ENCODE measurements at places on chromosomes 16 and 17. TPM values are rescaled to one million over a fixed set of nuclear protein-coding genes. Genes with fewer than 3 reads are reported as not detected.

TRAPPC1 gene
- polyA plus RNA-seq, result 78.4 TPM

DNA sequence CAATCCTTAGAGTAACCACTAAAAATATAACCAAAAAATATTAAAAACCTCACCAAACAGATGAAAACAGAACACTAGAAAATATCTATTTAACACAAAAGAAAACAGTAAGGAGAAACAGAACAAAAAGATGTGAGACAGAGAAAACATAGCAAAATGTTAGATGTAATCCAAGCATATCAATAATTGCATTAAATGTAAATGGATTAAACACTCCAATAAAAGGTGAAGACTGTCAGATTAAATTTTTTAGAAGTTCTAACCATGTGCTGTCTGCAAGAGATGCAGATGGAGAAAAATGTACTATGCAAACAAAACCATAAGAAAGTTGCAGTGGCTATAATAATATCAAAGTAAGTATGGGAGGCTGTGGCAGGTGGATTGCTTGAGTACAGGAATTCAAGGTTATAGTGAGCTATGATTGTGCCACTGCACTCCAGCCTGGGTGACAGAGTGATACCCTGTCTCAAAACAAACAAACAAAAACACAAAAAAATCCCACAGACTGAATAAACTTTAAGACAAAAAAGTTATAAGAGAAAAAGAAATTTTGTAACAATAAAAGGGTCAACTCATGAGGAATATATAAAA lies 53.9 kb downstream of the ADCY9 start:
- DNase-seq, result no peak

GRCh38 chr17:45114117-45114932 lies 18.0 kb downstream of the PLCD3 start:
- DNase-seq, result peak; percentile 10

ADAMTS18 gene
- polyA plus RNA-seq, result not detected

ENPP7 gene
- polyA plus RNA-seq, result 0.04 TPM

DNA sequence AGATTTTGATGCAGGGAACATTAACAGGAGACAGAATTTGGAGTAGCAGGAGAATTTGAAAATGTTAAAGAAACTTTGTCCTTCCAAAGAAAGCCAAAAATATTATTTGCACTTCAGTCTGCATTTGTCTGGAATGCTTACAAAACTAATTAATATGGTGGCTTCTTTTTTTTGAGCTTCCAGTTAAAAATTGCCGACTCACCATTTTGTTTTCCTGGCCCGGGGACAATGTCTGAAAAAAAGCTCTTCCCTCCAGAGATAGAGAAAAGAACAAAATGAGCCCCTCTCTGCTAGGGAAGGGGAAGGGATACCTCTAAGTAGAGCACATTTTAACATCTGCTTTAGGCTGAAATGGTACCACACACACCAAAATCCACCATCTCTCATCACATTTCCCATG lies 360.8 kb downstream of the SOX9 start:
- no peak for DNase-seq

DNA sequence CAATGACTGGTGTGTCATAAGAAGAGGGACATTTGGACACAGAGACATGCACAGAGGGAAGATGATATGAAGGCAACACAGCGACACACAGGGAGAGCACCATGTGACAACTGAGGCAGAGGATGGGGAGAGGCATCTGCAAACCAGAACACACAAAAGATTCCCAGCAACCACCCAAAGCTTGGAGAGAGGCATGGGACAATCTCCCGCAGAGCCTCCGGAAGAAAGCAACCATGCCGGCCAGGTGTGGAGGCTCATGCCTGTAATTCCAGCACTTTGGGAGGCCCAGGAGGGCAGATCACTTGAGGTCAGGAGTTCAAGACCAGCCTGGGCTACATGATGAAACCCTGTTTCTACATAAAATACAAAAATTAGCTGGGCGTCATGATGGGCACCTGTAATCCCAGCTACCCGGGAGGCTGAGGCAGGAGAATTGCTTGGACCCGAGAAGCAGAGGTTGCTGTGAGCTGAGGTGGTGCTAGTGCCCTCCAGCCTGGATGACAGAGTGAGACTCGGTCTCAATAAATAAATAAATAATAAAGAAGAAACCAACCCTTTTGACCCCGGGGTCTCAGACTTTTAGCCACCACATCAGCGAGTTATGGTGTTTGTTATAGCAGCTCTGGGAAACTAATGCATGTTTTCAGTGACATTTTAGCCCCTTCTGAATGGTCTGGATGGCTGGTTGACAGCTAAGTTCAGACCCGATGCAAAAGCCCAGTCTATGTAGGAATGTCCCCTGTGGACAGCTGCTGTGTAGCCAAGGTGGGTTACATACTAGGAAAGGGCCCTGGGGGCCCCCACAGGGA lies 13.8 kb upstream of the PLCG2 start:
- no peak for DNase-seq

DNA sequence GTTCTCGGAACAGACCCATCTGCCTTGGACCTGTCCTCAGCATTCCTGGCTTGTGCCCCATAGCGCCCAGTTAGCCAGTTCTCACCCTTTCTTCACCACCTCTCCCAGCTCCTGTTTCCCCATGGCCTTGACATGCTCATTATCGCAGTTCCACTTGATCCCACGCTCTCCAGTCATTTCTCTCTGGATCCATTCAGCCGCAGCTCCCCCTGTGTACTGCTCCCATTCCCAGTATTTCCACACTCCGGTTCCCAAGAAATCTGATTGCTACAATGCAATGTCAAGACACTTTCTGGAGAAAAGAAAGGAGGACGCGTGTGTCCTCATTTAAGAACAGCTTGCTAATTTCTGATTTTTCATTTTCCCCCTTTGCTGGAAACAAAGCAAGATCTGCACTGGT lies 55.4 kb downstream of the TMEM186 start:
- no peak for DNase-seq

DNA sequence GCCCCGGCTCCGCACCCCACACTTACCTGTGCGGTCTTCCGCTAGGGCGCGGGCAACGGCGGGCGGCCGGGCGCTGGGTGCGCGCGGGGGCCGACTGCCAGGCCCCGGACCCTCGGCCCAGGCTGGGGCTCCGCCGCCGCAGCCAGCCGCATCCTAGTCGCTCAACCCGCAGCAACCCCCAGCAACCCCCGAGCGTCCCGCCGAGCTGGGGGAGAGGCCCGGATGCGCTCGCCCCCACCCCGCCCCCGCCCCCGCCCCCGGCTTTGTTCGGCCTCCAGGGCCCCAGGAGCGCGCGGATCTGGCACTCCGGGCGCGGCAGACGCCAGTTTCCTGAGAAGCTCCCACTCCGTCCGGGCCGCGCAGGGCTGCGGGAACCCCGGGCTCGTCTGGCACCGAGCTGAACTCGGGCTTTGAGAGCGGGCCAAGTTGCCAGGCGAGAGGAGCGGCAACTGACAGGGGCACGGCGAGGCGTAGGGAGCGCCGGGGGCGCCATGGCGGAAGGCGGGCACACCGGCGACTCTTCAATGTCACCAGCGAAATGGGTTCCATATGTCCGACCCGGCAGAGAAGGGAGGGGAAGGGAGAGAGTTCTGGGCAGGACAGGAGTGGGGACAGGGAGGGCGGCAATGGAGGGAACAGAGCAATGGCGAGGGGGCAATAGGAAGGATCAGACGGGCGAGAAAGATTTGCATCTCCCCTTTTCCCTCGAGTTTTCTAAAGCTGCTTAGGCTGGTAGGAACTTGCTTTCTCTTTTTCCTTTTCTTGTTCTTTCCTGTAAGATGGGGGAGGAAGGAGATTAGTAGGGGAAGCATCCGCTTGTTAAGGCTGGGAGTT lies 13.7 kb downstream of the HOXB4 start:
- no peak for DNase-seq

SLC13A2 gene
- not detected for polyA plus RNA-seq

- DNase-seq, result peak; percentile 70
These were observed 7.5 kb downstream of the EPOP start for GRCh38 chr17:38667099-38667786.

- DNase-seq, result no peak
These were observed 44.5 kb downstream of the ZNRF1 start for GRCh38 chr16:75043175-75043895.

DNA sequence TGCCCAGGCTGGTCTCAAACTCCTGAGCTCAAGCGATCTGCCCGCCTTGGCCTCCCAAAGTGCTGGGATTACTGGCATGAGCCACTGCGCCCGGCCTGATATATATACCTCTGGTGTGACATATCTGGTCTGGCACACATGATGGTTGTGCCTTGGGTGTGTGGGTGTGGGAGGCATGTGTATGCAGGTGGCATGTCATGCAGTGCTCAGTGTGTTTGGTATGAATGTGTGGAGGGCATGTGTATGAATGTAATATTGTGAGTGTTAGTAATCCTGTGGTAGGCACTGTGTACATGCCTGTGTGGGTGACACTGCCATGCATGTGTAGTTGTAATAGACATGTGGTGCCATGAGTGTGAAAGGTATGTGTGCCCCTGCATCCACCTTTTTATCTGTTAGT lies 179.3 kb upstream of the GOT2 start:
- no peak for DNase-seq

PLCG2 gene
- polyA plus RNA-seq, result 1.1 TPM

TBC1D3E gene
- polyA plus RNA-seq, result not detected

BEAN1 gene
- polyA plus RNA-seq, result 0.01 TPM

- no peak for DNase-seq
These were observed 25.2 kb downstream of the C16orf95 start for GRCh38 chr16:87291944-87292343.

DNA sequence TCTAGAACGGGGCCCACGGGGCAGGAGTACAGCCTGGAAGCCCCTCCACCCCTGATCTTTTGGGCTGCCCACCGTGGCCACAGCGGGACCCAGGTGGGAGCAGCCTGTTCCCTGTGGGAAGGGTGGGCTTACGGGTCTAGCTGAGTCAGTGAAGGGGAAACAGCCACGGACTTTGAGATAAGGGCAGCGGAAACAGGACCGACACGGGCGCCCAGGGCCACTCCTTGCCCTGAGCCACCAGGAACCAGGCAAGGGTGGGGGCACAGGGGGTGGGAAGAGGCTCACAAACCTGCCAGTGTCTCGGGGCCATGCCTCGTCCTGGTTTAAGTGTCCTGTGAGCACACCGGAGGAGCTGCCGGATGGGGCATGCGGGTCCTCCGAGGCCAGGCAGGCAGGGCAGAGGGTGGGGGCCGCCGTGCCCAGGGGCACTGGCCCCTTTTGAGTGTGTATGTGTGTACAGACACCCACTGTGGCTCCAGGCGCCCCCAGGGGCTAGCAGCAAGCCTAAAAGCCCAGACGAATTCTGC lies 47.6 kb upstream of the PVALEF start:
- no peak for DNase-seq

DNA sequence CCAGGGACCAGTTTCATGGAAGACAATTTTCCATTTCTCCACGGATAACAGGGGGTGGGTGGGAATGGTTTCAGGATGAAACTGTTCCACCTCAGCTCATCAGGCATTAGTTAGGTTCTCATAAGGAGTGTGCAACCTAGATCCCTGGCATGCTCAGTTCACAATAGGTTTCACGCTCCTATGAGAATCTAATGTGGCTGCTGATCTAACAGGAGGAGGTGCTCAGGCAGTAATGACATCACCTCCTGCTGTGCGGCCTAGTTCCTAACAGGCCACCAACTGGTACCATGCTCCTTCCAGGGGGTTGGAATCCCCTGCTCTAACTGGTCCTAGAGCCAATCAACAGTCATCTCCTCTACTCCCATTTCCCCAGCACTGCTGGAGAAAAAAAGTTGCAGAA lies 19.9 kb downstream of the TEX14 start:
- no peak for DNase-seq

- no peak for DNase-seq
These were observed 3.7 kb downstream of the NUBP2 start for GRCh38 chr16:1786242-1787055.

DNA sequence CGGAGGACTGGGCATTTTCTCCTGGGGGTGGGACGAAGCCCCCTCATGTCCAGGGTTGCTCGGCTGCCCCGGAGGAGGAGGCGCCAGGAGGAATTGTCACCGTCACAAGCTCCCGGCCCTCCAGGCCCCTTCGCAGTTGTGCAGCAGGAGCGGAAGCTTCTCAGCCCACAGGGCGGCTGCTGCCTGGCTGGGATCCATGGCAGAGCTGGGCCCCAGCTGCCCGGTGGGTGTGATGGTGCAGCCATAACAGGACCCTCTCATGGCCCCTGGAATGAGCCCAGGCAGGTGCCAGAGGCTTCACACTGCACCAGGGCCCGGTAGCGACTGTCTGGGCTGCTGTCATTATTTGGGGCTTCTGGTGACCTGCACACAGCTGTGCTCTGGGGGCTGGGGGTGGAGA lies 54.9 kb upstream of the GNG13 start:
- no peak for DNase-seq

ASGR1 gene
- polyA plus RNA-seq, result 0.08 TPM

GRCh38 chr16:85594978-85595661 lies 18.0 kb upstream of the GSE1 start:
- no peak for DNase-seq

- no peak for DNase-seq
These were observed 5.0 kb downstream of the NFATC3 start for GRCh38 chr16:68090130-68090529.

DNA sequence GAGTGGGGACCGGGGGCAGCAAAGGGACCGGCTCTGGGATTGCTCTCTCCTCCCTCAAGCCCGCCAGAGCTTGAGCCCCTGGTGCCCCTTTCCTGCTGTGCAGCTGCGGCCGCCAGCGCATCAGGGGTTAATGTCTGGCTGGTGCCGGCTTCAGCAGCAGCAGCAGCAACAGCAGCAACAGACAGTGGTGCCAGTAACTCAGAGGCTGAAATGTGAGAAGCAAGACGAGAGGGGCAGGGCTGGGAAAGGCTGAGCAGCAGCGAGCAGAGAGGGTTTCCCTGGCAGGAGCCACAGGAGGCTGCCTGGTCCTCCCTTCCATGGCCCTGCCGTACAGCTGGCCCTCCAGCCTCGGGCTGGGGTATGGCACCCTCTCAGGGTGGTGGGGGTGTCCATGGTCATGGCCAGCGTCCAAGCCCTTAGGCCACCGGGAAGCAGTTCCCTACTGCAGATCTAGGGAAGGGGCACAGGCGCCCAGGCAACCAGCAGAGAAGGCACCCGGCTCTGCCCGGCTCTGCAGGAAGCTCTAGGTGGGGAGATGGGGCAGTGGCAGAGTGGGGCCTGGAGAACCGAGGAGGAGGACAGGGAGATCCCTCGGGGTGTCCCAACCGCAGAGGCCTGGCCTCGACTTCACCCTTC lies 21.1 kb upstream of the TFAP4 start:
- DNase-seq, result peak; percentile 59

- peak; percentile 92 for DNase-seq
These were observed 3.5 kb downstream of the KRT10 start for GRCh38 chr17:40818733-40819527.

ZNF469 gene
- 0.23 TPM for polyA plus RNA-seq

DNA sequence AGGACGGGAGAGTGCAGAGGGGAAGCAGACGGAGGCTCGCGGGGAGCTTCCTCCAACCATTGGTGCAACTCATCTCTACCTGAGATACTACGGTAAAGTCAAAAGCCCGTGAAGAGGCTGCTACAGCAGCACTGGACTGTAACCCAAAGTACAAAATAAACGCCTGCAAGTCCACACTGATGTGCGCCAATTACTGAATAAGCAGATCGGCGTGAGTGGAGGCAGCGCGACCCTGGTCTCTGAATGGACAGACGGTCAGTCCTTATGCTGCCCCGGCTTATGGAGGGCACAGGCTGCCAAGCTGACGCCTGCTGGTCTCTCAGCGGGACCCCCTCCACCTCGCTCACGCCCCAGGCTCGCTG lies 58.5 kb downstream of the LMF1 start:
- no peak for DNase-seq

- no peak for DNase-seq
These were observed 44.7 kb downstream of the CYTH1 start for GRCh38 chr17:78737332-78737731.
